ENCODE measurements at places on chromosomes 7 and 10. TPM values are rescaled to one million over a fixed set of nuclear protein-coding genes. Genes with fewer than 3 reads are reported as not detected.

PDE6C gene
- total RNA-seq, result 0.64 TPM

- no peak for DNase-seq
- H3K4me3 ChIP-seq, result peak overlapping the region; percentile 98
- H3K36me3 ChIP-seq, result no peaks in the 10 kb centered on the region
- peaks cover 56% of the 10 kb centered on the region for H3K4me1 ChIP-seq
- H3K27ac ChIP-seq, result peak overlapping the region; percentile 91
- H3K27me3 ChIP-seq, result no peaks in the 10 kb centered on the region
Observed at GRCh38 chr10:79069325-79070080, 737 bp downstream of the ZMIZ1 start.

KLLN gene
- 0.39 TPM for total RNA-seq

IFIT1B gene
- not detected for total RNA-seq

GRCh38 chr10:3982746-3983442 is 197.9 kb upstream of the KLF6 start:
- H3K36me3 ChIP-seq, result no peaks in the 10 kb centered on the region
- H3K4me3 ChIP-seq, result no peak overlapping the region
- H3K4me1 ChIP-seq, result no peaks in the 10 kb centered on the region
- no peak for DNase-seq
- H3K27me3 ChIP-seq, result peaks cover 39% of the 10 kb centered on the region

MTURN gene
- total RNA-seq, result 8.2 TPM

TEX36 gene
- not detected for total RNA-seq

SMKR1 gene
- not detected for total RNA-seq

CCDC136 gene
- not detected for total RNA-seq

- H3K36me3 ChIP-seq, result no peaks in the 10 kb centered on the region
- H3K4me3 ChIP-seq, result peak overlapping the region; percentile 85
- H3K4me1 ChIP-seq, result peaks cover 56% of the 10 kb centered on the region
- H3K27ac ChIP-seq, result peak overlapping the region; percentile 90
- no peaks in the 10 kb centered on the region for H3K27me3 ChIP-seq
Observed at GRCh38 chr10:103917302-103918052, 507 bp downstream of the STN1 start.

- no peaks in the 10 kb centered on the region for H3K36me3 ChIP-seq
- H3K4me3 ChIP-seq, result peak overlapping the region; percentile 40
- DNase-seq, result no peak
- H3K4me1 ChIP-seq, result peaks cover 26% of the 10 kb centered on the region
Observed at GRCh38 chr10:132334631-132335188, 2.7 kb downstream of the LRRC27 start.

GRCh38 chr7:149202831-149203231 is 7.5 kb downstream of the ZNF282 start:
- H3K27ac ChIP-seq, result no peak overlapping the region
- DNase-seq, result no peak
- H3K4me3 ChIP-seq, result no peak overlapping the region
- no peaks in the 10 kb centered on the region for H3K27me3 ChIP-seq
- H3K4me1 ChIP-seq, result peaks cover 2% of the 10 kb centered on the region

DNA sequence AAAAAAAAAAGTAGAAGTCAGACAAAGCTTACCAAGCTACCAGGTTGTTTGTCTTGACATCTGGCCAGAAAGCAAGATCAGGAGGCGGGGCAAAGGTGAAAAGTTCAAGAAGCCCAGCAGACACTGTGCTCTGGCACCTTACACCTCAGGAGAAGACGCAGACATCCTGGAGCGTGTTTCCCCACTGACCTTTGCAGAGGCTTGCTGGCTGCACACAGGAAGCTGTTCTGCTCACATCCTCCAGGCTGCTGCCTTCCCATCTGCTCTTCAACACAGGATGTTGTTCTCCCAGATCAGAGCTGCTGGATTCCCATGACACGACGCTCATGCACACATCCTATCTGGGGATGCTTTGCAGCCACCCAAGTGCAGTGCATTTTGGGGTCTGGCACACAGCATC is 174.4 kb upstream of the KIAA1217 start:
- H3K4me3 ChIP-seq, result no peak overlapping the region
- no peak for DNase-seq
- H3K36me3 ChIP-seq, result no peaks in the 10 kb centered on the region
- H3K27ac ChIP-seq, result no peak overlapping the region
- H3K4me1 ChIP-seq, result no peaks in the 10 kb centered on the region

PKD1L1 gene
- not detected for total RNA-seq

DNA sequence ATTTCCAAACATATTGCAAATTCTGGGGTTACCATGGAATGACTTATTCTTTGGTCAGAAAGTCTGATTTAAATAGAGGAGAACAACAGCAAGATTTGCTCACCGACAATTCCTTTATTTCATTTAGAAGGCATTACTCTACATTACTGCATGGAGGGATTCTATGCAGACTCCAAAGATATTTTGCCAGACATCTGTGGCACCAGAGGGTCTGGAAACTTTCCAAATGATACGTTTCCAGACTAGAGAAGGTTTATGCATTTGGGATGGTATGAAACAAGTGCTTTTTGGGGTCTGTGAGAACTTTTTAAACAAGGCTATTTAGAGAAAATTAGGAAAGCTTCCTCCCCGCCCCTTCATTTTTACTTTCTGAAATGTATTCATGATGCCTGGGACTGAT is 125.3 kb downstream of the SAMD9 start:
- H3K27me3 ChIP-seq, result peaks cover 6% of the 10 kb centered on the region
- no peaks in the 10 kb centered on the region for H3K36me3 ChIP-seq
- no peaks in the 10 kb centered on the region for H3K4me1 ChIP-seq
- no peak overlapping the region for H3K27ac ChIP-seq
- DNase-seq, result no peak
- no peak overlapping the region for H3K4me3 ChIP-seq

CYP3A7 gene
- 6.4 TPM for total RNA-seq

DNA sequence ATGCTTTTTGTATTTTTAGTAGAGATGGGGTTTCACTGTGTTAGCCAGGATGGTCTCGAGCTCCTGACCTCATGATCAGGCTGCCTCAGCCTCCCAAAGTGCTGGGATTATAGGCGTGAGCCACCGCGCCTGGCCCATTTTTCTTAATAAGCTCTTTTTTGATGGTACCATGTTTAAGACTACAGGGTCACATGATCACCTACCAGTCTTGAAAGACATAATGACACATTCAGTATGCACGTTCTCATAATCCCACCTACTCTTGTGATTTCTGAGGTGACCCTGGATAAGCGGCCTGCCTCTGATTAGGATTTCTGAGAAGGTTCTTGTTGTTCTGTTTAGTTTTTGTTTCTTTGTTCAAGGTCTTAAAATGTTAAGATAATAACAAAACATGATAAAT is 43.7 kb upstream of the PLXNA4 start:
- DNase-seq, result no peak
- no peaks in the 10 kb centered on the region for H3K36me3 ChIP-seq
- no peak overlapping the region for H3K27ac ChIP-seq
- H3K4me1 ChIP-seq, result no peaks in the 10 kb centered on the region
- H3K4me3 ChIP-seq, result no peak overlapping the region

DNA sequence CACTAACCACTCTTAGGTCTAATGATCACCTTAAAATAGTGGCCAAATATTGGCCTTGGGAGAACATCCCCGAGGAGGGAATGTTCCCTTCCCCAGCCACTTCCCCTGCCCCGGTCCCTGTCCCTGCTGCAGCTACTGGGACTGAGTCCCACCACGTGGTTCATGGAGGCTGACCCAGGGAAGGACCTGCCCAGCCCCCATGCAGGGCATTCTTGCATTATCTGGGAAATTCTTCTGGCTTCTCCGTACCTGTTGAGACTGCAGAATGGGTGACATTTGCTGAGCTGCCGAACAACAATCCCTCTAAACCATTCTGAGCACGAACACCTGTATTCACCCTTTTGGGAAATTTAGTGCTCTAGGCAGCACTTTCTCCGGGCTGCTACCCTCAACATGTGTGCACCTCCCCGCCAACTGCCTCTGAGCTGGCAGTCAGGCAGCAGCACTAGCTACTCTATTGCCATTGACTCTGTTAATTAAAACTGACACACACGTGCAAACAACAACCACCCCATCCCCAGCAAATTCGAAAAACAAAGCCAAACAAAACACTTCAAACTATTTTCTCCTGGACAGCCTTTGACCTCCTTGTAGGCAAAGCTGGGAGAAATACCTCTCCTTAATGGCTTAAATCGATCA is 567.4 kb upstream of the MKI67 start:
- H3K27me3 ChIP-seq, result peaks cover 43% of the 10 kb centered on the region
- H3K4me3 ChIP-seq, result no peak overlapping the region
- H3K4me1 ChIP-seq, result no peaks in the 10 kb centered on the region
- no peak for DNase-seq
- H3K27ac ChIP-seq, result no peak overlapping the region

GRCh38 chr10:96641396-96642295 is 54.8 kb upstream of the TM9SF3 start:
- H3K4me3 ChIP-seq, result no peak overlapping the region
- DNase-seq, result no peak
- H3K27me3 ChIP-seq, result no peaks in the 10 kb centered on the region
- H3K36me3 ChIP-seq, result no peaks in the 10 kb centered on the region
- no peak overlapping the region for H3K27ac ChIP-seq

DNA sequence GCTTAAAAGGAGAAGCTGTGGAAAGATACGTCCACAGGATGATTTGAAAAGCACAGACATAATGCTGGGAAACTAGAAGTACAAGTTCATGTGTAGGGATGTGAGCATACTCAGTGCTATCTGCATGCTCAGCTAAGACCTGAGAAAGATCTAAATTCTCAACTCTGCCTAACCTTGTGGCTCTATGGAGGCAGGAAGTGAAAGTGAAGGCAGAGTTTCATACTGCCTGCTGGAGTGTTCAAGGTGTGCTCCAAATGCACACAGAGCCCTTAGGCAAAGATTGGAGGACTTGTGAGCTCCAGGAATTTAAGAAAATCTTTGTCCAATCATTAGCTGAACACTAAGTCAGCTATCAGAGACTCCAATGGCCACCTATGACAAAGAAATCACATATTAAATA is 190.9 kb downstream of the RNLS start:
- no peak overlapping the region for H3K27ac ChIP-seq
- no peaks in the 10 kb centered on the region for H3K36me3 ChIP-seq
- DNase-seq, result no peak
- H3K4me1 ChIP-seq, result peaks cover 5% of the 10 kb centered on the region

DNA sequence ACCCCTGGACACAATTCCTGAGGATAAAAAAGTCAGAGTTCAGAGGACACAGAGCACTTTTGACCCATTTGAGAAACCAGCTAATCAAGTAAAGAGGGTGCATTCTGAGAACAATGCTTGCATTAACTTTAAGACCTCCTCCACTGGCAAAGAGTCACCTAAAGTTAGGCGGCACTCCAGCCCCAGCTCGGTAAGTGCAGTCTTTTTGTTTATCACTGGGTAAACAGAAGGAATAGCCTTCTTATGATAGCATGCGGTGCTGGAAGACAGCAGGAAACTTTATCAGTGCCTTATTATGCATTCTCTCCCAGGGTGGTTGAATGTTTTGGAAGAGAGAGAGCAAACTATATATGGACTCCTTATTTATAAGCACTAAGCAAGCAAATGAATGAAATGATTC is 130.5 kb downstream of the CDK14 start:
- H3K4me3 ChIP-seq, result no peak overlapping the region
- no peak for DNase-seq
- H3K27me3 ChIP-seq, result 0 out of 3 replicates have a peak, but pooled peaks cover 3% of the 10 kb centered on the region
- H3K27ac ChIP-seq, result no peak overlapping the region
- no peaks in the 10 kb centered on the region for H3K36me3 ChIP-seq

HOGA1 gene
- total RNA-seq, result 18.8 TPM

GRCh38 chr7:131674131-131674530 is 117.7 kb upstream of the PODXL start:
- H3K4me3 ChIP-seq, result no peak overlapping the region
- H3K4me1 ChIP-seq, result no peaks in the 10 kb centered on the region
- no peaks in the 10 kb centered on the region for H3K36me3 ChIP-seq
- H3K27ac ChIP-seq, result no peak overlapping the region
- no peak for DNase-seq

ASAH2 gene
- 8.9 TPM for total RNA-seq

- no peak overlapping the region for H3K27ac ChIP-seq
- no peaks in the 10 kb centered on the region for H3K4me1 ChIP-seq
- H3K36me3 ChIP-seq, result no peaks in the 10 kb centered on the region
Observed at GRCh38 chr10:51894771-51895578, 195.6 kb upstream of the CSTF2T start.
